Cortex of kidney (tissue), 1 donor: ENCODE measurements at places on chromosomes 6 and 20.

DNA sequence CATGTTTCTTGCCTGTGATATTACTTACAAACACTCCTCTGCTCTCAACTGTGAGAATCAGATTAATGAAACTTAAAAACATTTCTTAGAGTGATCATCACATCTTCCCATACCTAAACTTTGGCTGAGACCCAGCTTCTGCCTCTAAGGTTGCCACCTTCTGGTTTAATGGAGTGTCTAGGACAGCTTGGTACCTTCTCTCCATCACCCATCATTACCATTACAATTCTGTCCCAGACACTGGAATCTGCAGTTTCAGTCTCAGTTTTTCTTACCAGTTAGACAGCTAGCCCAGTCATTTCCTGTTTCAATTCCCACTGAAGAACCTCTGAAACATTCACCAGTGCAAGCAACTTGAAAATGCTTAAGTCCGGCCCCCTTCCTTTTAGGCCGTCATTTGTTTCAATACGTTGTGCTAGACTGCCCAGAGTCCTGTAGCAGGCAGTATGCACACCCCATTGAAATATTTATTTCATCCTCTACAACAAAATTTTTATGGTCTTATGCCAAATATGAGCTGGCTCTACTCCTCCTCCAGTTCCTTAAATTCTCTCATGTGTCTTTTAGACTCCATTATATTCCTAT, 107.0 kb upstream of the FOXO3 start:
- DNase-seq = no peak

DNA sequence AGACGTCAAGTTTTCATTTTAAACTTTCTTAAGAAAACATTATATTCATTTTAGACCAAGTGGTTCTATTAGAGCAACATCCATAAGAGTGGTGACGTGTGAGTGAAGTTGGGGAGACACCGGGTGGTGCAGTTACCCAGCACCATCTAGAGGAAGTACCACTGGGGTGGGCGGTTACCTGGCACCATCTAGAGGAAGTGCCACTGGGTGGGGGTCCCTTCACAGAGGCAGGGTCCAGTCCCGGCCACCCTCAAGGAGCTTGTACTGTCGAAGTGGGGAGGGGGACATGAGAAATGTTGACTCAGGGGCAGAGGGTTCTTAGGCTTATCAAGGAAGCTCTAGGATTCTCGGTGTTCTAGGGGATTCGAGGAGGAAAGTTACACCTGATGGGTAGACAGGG, 26.2 kb downstream of the PHACTR3 start:
- no peak for DNase-seq

DNA sequence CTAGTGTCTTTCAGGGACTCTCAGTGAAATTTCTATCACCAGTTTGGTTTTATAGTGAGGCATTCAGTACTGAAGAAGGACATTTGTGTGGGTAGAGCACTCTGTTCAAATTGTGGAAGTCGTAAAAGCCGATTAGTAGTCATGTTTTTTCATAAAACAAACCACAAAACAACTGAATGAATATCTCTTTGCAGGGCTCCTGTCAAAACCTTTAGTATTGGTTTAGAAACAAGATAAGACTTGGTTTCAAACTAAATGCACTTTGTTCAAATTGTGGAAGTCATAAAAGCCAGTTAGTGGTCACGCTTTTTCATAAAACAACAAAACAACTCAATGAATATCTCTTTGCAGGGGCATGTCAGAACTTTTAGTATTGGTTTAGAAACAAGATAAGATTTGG, 23.8 kb downstream of the ADGRF4 start:
- DNase-seq = no peak

- no peak for DNase-seq
These were observed 102.3 kb upstream of the TBX18 start for GRCh38 chr6:84866715-84867114.

DNA sequence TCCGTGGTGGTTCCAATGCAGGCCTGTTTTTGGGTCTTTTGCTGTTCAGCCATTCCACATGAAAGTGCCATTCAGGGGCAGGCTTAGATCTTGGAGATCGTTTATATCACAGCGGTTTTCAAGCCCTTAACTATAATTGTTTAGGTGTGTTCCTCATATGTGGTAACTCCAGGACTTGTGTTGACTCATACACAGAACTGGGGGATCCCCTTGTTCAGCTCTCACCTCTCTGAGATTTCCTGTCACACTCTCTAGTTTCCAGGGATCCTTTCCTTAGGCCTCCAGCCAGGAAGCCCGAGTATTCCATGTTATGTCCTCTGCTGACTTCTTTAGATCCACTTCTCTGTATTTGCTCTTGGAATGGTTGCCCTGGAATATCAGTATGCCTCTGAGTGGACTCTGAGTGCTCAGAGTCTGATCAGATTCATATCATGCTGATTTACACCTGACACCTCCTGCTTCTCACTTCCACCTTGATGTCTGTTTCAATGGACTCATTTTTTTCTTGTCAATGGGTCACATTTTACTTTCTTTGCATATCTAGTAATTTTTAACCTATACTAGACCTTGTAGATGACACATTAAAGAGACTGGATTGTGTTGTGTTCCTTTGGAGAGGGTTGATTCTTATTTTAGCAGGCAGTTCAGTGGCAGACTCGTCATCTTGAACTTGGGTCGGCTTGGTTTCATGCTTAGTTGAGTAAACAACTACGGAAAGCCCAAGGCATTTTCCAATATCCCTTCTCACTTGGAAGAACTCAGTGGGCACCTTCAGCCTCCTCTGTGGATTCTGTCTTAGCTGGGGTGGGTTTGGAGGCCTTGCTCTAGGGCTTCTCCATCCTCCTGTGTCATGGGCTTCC, 13.1 kb downstream of the NTSR1 start:
- no peak for DNase-seq

DNA sequence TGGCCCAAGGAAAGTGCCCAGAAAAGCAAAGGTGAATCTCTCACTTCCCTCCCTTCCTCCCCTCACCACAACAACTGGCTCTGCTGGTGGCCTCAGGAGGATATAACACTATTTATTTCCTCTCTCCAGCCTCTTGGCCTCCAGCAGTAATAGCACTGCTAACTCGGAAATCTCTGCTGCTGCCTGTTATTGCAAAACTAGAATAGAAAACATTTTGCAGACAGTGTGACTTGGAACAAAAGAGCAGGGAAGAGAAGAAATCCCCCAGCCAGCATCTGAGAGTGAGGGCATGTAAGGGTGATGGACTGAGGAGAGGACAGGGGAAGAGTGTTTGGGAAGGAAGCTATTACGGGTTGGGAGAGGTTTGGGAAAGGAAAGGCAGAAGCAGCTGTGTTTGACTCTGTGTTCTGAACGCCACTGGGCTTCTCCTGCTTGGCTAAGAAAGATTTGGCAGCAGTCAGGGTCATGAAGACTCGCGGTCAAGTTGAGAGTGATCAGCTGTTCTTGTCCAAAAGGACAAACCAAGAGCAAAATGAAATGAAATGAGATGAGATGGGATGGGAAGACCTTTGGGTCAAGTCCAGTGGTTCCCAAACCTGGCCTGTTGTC, 81.0 kb upstream of the SNX9 start:
- DNase-seq = no peak

GRCh38 chr6:143258945-143259344, 191.6 kb downstream of the ADAT2 start:
- DNase-seq = no peak

DNA sequence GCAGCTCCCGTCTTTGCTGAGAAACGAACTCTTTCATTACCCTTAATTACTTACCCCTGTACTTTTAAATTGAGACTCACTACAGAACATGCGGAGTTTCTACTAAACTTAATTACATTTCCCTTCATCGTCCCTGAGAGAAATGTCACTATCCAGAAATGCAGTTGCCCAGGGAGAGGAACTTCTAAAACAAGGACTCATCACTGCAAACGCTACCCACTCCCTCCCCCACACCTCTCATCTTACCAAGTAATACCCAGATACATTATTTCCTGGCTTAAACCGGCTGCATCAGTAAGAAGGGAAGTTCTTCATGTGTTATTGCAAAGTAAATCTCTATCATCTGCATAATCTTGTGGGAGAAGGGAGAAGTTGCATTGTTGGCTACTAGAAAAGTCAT, 138.3 kb downstream of the IPCEF1 start:
- DNase-seq = no peak

GRCh38 chr20:52490711-52491430, 299.3 kb upstream of the ZFP64 start:
- DNase-seq = no peak

GRCh38 chr6:36283608-36284007, 13.7 kb downstream of the PNPLA1 start:
- no peak for DNase-seq

- no peak for DNase-seq
These were observed 3.1 kb downstream of the RSPH3 start for GRCh38 chr6:158996856-158997255.

DNA sequence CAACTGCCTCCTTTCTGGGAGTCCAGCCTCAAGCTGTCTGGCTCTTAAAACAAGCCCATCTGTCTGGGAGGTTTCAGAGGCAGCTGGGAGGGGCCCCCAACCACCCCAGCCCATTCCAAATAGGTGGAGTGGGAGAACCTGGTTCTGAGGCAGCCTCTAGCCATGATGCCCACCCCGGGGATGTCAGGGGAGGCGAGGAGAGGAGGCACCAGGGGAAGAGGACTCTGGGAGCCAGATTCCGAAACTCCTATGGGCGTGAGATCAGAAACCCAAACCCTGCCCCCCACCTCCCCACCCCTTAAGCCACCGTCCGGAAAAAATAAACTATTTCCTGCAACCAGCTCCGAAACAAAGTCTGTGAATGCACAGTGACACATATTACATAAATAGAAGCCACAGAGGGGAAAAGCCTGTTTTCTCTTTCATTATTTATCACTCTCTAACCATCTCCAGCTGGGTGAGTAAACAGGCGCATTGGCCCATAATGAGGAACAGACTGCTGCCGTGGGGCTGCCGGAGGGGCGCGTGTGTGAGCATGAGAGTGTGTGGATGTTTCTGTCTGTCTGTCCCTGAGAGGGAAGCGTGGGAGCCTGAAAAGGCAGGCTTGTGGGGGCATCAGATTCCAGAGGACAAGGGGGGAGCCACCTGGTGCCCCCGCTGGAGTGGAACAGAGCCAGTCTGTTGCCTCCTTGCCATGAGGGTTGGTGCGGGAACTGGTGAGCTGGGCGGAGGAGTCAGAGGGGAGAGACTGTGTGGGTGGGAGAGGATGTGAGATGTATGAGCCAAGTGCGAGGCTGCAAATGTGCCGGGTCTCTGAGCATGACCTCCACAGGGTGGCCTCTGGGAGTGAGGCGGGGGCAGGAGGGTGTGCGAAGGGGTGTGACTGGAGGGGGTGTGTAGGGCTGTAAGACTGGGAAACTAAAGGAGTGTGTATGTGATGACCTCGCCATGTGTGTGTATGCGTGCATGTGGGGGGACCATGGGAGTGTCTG, 14.3 kb upstream of the FOXP4 start:
- DNase-seq = no peak
